ENCODE measurements at places on chromosomes 7 and 10.

DNA sequence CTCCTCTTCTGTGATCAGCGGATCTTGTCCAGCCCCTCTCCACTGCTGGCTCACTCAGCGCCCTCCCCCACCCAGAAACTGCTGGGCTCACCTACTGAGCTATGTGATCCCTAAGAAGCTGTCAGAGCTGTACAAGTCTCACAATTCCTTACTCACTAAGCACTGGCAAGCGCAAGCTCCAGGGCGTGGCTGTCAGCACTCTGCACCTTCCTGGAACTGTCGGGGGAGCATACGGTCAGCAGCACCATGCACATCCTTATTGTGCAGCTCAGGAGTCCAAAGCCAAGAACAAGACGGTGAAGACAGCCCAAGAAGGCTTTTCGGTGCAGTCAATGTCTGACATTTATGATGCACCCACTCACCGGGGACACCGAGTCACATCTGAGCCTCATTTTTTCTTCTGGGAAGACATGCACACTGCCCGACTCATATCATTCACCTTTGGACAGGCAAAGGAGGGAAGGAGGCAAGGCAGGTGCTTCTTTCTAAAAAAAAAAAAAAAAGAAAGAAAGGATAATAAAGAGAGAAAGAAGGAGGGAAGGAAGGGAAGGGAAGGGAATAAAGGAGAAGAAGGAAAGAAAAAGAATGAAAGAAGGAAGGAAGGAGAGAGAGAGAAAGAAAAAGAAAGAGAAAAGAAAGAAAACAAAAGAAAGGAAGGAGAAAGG is 56.3 kb downstream of the ASB13 start:
- DNase-seq, result no peak

DNA sequence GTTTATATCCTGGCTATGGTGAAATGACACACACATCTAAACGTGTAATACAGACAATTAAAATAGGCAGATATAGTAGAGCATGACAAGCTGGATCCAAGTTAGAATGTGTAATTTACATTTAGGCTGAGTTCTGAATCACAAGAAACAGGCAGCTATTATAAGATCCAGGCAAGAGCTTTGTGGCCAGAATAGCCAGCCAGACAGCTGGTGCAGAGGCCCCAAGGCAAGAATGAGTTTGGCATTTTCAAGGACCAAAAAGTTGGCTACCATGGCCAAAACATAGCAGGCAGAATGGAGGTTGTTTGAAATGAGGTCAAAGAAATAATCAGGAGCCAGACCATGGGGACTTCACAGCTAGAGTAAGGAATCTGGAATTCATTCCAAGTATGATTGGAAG is 281.7 kb downstream of the MTERF1 start:
- DNase-seq, result no peak

GRCh38 chr7:127616724-127617123 is 1.2 kb downstream of the PAX4 start:
- no peak for DNase-seq

DNA sequence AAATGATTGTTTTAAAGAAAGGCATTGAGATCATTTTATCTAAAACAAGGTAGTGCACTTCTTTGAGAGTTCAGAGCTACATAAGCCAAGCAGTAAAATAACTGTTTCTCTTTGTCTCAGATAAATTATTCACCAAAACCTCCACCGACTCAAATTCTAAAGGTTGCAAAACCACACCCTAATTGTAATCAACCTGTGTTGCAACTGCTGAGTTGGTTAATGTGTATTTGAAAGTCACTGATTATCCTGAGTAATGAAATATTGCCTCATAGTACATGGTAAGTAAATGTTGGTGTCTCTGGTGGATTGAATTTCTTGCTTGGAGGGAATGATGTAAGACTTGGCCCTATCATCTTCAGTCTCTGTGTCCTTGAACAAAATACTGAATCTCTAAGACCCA is 35.9 kb upstream of the CYP2C9 start:
- DNase-seq, result peak; percentile 61

GRCh38 chr10:62705789-62706188 is 98.7 kb upstream of the ADO start:
- DNase-seq, result no peak

- no peak for DNase-seq
These were observed 297.3 kb upstream of the PRKCQ start for GRCh38 chr10:6877336-6877721.

- DNase-seq, result no peak
These were observed 179.7 kb downstream of the KCND2 start for GRCh38 chr7:120452665-120453064.

DNA sequence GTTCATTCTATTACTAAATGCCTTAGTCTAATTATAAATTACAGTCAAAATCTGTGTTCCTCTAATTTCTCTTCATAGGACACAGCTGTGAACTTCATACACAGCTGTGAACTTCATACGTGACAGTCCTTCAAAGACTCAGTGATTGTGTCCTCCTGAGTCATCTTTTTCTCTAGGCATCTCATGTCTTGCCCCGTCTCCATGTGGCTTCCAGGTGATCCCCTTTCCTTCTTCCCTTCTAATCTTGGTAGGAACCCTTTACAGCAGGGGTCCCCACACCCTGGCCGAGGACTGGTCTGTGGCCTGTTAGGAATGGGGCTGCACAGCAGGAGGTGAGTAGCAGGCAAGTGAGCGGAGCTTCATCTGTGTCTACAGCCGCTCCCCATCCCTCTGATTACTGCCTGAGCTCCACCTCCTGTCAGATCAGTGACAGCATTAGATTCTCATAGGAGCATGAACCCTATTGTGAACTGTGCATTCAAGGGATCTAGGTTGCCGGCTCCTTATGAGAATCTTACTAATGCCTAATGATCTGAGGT is 14.0 kb upstream of the EIF5AL1 start:
- no peak for DNase-seq

- peak; percentile 95 for DNase-seq
These were observed 10.4 kb upstream of the USP54 start for GRCh38 chr10:73601486-73601921.

DNA sequence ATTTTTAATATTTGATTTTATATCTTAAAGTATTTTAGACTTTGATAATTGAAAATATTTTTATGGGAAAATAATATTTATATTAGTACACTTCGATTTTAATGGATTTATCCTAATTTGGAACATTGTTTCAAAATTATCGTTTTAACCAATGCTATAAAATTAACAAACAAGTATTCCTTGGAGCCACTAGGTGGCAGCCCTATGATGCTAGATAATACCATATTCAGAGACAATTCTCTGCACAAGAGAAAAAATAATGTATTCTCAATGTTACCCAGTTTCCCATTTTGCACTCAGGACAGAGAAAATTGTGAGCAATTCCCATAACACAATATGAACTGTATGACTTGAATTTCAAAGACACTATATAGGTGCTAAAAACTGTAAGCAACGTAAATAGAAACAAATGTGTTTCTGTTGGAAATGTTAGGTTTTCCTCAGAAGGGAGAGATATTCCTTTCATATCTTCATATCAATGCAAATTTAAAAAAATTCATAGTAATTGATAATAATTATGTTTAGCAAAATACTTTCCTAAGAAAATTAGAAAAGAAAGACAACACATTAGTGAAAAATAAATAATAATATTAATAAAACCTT is 237.8 kb downstream of the SEMA3E start:
- DNase-seq, result no peak

DNA sequence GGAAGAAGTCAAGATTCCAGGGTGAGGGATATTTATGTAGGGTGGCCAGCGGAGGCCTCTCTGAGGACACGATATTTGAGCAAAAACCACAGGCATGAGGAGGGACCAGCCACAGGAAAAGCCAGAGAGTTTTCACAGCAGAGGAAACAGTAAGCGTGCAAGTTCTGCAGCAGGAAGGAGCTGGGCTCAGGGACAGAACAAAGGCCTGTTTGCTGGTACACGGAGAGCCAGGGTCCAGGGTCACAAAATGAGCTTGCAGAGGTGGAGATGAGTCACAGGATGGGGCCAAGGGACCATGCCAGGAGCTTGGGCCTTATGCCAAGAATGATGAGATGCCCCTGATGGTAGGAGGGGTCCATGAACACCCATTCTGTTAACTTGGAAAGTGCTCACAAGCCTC is 283.5 kb downstream of the PLXNA4 start:
- DNase-seq, result no peak

DNA sequence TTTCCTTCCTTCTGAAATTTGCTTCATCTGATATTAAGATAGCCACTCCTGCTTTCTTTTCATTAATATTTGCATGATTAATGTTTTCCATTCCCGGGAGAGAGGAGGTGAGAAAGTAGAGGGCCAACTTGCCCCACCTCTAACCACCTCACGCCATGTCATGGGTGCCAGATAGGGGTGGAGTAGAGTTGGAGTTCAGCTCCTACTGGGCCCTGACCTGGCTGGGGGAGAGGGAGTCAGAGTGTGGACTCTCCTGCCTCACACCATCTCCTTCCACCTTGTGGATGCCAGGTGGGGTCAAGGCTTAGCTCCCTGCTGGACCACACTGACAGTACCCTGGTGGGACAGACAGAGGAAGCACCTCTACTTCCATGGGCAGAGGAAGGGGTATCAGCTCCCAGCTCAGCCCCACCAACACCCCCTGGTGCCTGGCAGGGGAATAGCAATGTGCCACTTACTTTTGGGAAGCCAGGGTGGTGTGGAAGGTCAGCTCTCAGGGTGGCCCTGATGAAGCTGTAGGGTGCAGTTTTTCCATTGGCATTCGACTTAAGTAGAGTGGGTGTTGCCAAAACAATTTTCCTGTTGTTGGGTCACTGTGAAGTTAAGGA is 28.0 kb downstream of the CHST12 start:
- DNase-seq, result no peak

GRCh38 chr10:72095195-72095594 is 6.8 kb upstream of the SPOCK2 start:
- DNase-seq, result no peak

- DNase-seq, result no peak
These were observed 667.1 kb downstream of the INHBA start for GRCh38 chr7:41035794-41036193.

GRCh38 chr7:54615-55014 is 137.8 kb upstream of the FAM20C start:
- no peak for DNase-seq

DNA sequence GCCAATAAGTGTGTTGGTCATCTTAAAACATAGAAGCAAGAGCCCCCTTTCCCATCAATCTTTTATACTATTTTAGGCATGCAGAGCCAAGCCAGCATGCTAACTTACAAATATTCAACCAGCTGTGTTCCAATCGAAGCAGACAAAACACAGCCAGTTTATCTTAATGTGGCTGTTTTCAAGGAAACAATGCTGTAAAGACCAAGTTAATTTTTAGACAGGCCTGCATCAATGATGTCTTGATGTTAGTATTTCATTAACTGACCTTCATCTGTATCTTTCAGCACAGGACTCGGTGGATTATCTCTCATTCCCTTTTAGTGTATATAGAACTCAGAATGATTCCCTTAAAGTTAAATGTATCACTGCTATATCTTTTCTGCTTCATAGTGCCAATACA is 262.0 kb upstream of the ZWINT start:
- DNase-seq, result no peak

GRCh38 chr7:140898786-140899536 is 25.8 kb downstream of the BRAF start:
- DNase-seq, result no peak

DNA sequence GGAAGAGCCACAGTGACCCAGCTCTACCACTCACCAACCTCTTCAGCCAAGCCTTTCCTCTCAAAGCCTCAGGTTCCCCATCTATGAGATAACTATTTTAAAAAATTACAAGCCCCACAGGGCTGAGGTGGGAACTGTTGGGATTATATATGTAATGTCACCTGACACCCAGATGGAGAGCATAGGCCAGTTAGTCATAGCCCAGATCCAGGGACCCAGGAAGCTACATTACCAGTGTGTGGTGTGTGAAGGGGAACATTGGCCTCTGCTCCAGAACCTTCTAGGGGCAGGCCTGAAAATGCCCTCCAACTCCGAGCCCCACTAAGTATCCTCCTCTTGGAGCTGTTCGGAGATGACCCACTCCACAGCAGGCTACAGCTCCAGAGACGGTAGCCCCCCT is 162.4 kb downstream of the NRF1 start:
- DNase-seq, result no peak

DNA sequence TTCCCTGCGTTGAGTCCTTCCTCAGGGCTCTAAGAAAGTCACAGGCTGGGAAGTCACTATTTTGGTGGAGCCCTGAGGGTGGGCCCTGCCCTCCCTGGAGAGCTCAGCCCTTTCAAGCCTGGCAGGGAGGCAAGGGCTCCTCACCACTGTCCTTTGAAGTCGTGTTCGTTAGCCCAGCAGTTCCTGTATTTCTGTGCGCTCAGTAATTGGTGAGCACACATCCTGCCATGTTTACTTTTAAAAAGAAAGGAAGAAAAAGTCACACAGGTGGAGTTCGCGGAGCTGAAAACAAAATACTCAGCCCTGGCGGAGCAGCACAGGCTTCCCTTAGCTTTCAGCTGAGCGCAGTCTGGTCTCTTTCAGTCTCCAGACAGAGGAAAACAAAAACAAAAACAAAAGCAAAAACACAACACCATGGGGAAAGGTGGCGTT is 37.1 kb downstream of the PRKCQ start:
- DNase-seq, result no peak

DNA sequence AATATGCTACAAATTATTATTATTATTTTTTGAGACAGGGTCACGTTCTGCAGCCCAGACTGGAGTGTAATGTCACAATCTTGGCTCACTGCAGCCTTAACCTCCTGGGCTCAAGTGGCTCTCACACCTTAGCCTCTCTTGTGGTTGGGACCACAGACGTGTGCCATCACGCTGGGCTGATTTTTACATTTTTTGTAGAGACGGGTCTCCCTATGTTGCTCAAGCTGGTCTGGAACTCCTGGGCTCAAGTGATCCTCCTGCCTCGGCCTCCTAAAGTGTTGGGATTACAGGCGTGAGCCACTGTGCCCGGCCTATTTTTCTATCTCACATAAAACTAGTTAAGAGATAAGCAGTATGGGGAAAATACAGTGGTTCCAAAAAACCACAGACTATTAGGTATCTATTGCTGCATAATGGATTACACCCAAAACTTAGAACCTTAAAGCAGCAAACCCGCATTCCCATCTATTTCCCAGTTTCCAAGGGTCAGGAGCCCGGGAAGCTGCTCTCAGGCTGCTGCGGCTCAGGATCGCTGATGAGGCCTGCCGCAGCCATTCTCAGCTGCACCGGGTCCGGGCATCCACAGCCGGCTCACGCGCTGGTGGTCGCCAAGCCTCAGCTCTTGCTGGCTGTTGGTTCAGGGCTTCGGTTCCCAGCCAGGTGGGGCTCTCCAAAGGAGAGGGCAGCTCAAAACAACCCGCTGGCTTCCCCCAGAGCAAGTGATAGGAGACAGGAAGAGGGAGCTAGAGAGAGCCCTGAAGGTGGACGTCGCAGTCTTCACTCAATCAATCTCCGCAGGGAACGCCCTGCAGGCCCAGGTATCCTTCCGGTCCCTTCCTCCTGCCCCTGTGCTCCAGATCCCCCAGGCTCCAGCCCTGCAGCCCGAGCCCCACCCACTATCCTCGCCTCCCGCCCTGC is 128.2 kb downstream of the UBE2H start:
- DNase-seq, result no peak

All from kidney epithelial cell (primary cell).